GM12891 (cell line): ENCODE measurements at places on chromosomes 7 and 10.

- DNase-seq = no peak
Observed at GRCh38 chr7:153675131-153675530, 377.1 kb upstream of the DPP6 start.

DNA sequence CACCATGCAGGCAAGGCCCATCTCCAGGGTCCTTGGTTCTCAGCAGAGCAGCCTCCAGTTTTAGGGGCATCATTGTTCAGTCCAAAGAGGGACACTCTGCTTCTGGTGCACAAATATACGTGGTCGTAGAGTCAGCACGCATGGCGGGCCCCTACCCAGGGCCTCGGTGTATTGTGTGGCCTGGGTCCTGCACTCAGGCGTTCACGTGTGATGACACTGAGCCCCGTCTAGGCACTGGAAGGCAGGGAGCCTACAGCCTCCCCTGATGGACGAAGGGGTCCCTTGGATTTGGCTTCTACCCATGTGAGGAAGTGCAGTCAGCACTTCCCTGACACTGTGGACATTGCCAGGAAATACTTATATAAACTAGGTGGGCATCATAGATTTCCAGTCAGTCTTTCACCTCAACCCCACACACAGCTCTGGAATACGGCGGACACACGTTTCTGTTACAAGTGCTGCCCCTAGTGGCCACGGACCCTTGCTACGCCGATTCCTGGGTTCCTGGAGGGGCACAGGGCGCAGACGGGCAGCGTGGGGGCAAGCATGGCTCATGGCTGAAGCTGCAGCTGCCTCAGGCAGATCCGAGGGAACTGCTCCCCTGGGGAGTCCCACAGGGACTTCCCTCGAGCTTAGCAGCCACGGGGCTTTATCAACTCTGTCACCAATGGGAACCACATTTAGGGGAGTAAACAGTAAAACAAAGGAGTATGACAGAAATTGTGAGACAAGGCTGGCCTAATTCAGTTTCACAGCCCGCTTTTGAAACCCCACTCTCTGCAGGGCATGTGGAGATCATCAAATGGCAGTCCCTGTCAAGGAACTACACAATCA, 25.4 kb downstream of the AIFM2 start:
- no peak for DNase-seq

- no peak for DNase-seq
Observed at GRCh38 chr10:70685455-70685911, 13.2 kb downstream of the ADAMTS14 start.

GRCh38 chr10:13074563-13075451, 25.2 kb upstream of the OPTN start:
- peak; percentile 39 for DNase-seq

- no peak for DNase-seq
Observed at GRCh38 chr10:122931088-122931906, 20.9 kb downstream of the FAM24A start.

- no peak for DNase-seq
Observed at GRCh38 chr7:7706101-7706511, 12.3 kb downstream of the RPA3 start.

DNA sequence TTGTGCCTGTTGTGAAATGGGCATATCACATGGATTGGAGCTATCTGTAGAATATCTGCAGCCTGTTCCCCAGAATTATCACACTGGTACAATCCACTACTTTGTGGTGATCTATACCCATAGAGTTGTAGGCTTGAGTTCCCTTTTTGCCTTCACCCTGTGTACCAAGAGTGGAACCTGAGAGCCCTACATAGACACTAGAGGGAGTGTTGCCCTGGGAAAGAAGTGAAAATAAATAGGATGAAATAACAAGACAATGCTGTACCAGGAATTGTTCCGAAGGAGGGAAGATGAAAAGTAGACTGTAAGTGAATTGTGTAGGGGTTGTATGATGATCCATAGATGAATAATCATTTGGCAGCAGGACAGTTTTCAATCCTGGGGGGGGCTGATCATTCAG, 9.0 kb downstream of the SORCS3 start:
- no peak for DNase-seq

DNA sequence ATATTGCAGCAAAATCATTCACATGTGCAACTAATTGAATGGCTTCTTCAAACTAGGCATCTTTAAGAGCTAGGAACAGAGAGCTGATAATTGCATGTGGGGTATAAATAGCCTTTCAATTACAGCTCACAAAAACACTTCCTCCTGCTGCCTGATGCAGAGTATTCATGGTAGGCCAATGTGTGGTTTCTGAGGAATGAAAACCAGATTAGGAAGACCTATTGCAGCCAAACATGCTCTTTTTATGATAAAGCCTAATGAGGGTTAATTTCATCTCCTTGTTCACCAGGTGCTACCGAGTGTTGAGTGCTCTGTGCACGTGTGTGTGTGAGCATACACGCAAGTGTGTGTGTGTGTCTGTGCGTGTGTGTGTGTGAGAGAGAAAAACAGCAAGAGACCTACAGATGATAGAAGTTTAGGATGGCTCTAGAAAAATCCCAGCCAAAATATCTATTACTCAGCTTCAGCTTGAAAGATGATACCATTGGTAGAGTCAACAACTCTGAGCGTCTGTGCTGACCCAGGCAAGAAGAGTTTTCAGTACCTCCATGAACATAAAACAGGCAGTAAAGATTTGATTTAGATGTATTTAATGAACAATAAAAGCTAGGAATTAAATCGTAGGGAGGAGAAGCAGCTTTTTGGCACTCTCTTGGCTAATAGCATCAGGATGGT, 448.5 kb upstream of the ANKRD30A start:
- no peak for DNase-seq

GRCh38 chr10:128178302-128178958, 52.2 kb upstream of the MKI67 start:
- DNase-seq = no peak

DNA sequence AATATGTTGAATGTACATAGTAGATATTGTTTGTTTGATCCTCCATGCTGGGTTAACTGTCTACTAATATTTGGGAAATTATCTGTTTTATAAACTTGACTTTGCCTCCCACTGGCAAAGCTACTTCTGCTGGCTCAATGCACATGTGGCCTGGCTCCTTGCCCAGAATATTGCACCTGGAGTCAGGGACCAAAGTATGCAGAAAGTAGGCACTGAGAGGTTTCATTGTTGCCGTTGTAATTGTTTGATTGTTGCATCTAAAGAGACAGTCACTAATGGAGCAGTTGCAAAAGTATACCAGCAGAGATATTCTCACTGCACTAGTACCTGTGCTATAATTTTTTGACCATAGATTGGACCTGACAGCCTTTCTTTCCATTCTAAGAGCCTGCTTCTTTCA, 137.8 kb upstream of the CNTNAP2 start:
- DNase-seq = no peak

DNA sequence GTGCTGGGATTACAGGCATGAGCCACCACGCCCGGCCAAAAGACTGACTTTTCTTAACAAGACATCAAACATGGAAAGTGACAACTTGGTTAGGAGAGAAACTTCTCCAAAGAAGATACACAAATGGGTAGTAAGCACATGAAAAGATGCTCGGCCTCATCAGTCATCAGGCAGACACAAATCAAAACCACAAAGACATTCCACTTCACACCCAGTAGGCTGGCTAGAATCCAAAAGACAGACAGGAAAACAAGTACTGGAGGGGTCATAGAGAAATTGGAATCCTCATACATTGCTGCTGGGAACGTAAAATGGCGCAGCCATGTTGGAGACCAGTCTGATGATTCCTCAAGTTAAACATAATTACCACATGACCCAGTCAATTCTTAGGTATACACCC, 16.4 kb downstream of the SEPHS1 start:
- no peak for DNase-seq

DNA sequence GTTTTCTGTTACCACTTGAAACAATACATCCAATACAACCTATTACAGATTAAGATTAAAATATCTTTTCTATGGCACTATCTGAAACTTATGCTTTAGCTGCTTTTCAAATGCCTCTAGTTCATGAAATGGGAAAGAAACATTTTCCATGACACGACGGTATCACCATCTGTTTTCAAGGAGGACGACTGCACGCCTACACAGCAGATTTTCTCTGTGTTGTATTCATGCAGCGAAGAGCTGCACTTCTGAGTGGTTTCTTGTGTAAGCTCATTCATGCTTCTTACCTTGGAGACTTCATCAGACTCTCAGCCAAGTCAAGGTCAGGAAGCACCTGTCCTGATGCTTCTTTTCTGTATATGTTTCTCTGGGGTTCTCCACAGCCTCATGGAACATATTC, 179.2 kb downstream of the DYNC1I1 start:
- no peak for DNase-seq

- no peak for DNase-seq
Observed at GRCh38 chr7:70867513-70867912, 264.4 kb upstream of the GALNT17 start.

DNA sequence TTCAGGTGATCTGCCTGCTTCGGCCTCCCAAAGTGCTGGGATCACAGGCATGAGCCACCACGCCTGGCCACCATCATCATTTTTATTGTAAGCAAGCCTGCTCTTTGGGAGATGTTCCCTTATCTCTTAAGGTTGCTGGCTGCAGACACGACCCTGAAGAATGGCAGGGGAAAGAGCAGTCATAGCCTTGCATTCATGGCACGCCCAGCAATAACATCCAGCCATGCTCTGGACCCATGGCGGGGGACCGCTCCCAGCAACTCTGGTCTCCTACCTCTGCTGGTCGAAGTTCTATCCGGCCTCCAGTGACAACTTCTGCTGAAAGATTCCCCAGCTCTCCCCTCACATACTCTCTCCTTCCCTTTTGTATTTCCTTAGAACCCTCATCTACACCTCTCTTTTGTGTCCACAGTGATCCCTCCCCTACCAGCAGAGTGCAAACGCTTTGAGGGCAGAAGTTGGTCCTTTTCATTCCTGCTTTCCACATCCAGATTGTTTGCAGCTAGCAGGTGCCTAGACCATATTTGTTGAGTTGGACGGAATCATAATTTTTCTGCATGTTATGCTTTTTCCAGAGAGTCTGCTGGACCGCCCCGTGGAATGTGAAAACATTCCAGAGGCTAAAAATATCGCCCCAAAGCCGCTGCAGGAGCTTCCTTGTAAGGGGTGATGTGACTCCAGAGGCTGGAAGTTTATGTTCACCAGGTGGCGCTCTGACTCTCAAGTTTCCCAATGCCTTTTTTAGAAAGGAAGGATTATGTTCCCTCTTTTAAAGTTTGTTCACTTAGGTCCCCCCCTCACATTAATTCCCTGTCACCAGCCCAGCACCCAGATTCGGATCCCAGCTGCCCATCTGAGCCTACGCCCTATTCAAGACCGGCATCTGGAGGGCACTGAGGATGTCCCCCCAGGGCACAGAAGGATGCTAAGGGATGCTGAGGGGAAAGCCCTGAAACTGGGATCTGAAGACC, 4.3 kb upstream of the MARVELD1 start:
- DNase-seq = no peak

GRCh38 chr10:83373671-83374070, 765.6 kb upstream of the GHITM start:
- DNase-seq = no peak

DNA sequence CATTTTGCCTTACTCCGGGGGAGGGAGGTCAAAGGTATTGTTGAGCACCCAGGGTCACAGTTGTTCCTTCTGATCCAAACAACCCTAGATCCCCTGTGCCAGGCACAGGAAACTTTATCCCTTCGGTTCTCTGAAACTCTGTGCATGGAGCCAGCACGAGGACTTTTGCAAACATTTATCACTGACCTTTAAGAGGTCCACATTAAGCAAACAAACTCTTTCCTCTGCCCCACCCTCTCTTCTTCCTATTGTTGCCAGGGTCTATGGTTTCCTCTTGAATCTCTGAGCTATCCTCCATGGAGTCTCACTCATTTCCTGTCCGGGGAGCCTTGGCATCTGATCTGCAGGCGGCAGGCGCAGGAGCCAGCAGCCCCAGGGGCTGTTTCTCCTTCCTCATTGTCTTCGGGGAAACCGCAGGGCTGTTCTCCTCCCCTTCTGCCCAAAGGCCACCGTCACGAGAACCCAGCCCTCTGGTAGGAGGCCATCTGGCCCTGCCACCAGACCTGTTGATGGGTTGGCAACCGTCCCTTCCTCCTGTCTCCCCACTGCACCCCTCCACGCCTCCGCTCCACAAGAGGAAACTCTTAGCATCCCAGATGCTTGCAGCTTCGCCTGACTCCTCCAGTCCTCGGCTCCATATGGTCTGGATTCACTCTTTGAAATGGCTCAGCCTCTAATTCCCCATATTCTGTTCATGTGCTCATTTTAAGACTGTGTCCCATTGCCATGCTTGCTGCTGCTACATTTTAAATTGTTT, 327.3 kb upstream of the NRP1 start:
- no peak for DNase-seq

- no peak for DNase-seq
Observed at GRCh38 chr10:71525721-71526120, 129.0 kb downstream of the CDH23 start.

DNA sequence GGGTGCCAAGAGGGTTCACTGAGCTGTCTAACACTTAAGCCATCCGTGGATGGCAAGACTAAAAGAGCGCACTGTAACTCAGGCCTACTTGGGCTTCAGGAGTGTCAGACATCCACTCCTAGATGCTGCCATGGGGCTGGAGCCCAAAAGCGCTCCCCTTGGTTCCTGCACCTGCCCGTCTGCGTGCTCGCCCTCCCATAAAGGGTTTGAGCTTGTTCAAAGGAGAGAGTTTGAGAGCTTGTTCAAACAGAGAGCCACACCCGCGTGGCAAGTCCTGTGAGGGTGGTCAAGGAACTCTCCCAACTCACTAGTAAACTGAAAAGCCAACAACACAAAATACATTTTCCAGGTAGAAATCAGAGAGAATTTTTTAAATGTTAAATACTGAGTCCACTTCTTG, 256.7 kb downstream of the SEMA3A start:
- DNase-seq = no peak

- DNase-seq = no peak
Observed at GRCh38 chr10:119347181-119347974, 140.0 kb downstream of the GRK5 start.

DNA sequence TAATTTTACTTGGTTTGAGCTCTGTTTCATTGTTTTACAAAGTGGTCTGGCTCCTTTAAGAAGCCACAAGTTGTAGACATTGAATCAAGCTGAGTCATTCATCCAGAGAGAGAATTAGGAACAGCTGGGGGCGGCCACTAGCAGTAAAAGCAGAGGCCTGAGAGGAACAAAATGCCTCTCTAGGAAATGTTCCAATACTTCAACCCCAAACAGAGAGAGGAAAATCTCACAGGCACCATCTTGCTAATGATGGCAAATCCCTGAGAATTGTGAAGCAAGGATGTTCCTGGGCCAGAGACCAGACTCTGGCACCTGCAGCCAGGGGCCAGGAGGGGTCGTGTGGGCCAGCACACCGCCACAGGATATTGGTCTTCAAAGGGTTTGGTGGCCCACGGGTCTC, 26.5 kb upstream of the TRIL start:
- no peak for DNase-seq

- peak; percentile 98 for DNase-seq
Observed at GRCh38 chr10:86521678-86522509, at the start of gene WAPL. TSS of gene WAPL (minus strand) at chr10:86521792. CDS start at chr10:86518069, 3,723 bp downstream.
